ENCODE measurements at places on chromosomes 4 and X.

DNA sequence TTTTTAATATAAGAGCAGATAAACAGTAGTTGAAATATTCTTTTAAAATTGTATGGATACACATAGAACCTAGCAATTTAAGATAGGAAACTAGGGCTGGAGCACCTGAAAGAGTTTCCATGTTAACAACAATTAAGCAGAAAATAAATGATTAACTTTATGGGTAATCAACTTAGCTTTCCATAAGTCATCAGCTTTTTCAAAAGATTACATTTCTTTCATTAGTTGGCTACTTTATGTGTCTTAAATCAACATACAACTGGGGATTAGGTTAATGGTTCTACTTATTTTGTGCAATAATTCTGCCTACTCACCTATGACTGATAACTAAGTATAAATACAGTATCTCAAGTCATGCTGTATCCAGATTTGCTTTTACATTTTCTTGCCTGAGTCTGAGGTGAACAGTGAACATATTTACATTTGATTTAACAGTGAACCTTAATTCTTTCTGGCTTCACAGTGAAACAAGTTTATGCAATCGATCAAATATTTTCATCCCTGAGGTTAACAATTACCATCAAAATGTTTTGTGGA is at the start of gene ANXA10:
Gene ANXA10, plus strand, starts transcription at position 362 of the 537 bp plus-strand sequence. Its CDS starts 164 bp downstream, at position 526.
- no peak for DNase-seq

DNA sequence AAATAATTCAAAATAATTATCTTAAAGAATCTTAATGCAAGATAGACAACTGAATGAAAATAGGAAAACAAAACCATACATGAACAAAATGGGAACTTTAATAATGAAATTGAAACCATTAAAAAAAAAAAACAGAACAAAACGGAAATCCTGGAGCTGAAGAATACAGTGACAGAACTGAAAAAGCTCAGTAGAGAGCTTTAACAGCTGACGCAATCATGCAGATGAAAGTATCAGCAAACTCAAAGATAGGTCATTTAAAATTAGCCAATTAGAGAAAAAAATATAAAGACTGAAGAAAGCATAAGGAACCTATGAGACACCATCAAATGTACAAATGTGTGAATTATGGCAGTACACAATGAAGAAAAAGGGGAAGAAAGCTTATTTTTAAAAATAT is 18.8 kb downstream of the SLC25A31 start:
- DNase-seq: no peak

DNA sequence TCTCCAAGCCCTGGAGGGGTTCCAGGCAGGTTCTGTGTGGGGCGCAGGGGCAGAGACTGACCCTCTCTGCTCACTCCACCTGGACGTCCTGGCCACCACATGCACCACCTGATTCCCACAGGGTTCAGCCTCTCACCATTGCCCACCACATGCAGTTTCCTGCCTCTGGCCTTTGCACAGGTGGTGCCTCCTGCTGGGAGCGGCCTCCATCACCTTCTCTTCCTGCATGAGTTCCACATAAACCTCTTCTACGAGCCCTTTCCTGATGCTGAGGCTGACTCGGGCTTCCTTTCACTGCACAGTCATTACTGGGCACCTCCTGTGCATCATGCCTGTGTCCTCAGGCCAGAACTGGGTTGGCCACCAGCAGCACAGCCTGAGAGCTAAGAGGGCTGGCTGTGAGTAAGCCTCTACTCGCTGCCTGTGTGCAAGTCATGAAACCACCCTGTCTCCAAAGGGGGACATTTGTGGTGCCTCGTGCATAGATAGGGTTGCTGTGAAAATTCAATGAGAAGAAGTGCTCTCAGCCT is 19.9 kb downstream of the MAN2B2 start:
- DNase-seq: no peak

DNA sequence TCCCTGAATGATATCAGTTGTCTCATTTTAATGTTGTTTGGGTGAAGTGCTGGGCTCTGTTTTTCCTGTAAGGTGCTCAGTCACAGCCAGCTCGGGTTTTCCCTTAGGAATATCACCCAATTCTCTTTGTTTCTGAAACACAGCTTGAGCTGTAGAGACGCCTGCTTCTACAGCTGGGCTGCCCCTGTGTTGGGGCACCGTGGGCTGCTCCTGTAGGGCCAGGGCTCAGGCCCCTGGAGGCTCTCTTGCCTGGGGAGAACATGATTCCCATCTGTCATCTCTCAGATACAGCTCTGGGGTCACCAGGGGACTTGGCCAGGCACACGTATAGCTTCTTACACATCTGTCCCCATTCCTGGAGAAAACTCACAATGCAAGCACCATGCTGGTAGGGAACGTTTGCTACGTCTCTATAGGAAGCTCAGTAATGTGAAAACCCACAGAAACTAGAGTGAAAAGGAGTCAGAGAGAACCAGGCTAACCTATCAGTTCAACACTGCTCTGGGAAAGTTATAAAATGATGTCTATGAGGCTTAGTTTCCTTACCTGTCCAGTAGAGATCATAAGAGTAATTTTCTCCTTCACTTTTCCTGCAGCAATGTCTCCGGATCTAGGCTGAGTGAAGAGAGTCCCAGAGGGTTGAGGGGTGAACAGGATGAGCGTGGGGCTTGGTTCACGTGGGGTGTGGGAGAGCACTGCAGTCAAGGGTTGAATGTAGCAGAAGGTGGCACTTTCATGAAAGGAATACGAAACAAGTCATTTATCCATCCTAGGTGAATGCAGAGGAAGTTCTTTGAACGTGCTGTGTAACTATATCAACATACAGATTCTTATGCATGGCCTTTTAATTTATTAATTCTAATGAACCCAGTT is 14.5 kb downstream of the FHDC1 start:
- no peak for DNase-seq

- DNase-seq: no peak
These were observed 337.5 kb upstream of the KLF3 start for GRCh38 chr4:38326499-38326898.
